ENCODE measurements at places on chromosomes 6 and 20.

DNA sequence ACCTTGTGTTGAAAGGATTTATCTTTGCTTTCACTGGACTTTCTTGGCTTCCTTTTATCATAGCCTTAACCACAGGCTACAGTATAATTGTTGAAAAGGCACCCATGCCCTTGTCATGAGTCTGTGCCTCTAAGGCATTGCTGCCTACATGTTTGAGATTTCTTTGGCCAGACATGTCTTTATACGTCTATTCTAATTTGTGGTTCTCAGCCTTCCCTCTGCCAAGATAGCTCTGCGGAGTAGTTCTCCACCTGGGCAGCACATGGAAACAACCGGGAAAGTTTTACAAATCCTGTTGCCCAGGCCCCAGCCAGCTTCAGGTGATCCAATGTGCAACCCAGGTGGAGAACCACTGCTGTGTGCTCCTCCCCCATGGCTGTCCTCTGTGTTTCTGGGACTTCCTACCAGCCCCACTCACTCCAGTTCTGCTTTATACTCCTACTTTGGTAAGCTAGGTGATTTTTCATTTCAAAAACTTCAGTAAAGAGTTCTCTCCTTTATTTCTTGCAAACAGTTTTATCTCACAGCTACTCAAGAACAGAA, 159.6 kb upstream of the MYLIP start:
- DNase-seq = no peak

GRCh38 chr6:119147101-119148053, 68.9 kb upstream of the FAM184A start:
- DNase-seq = no peak

- no peak for DNase-seq
These were observed 129.5 kb downstream of the LRRC1 start for GRCh38 chr6:53924277-53924676.

GRCh38 chr6:31402324-31403282, 792 bp upstream of the MICA start:
- no peak for DNase-seq

DNA sequence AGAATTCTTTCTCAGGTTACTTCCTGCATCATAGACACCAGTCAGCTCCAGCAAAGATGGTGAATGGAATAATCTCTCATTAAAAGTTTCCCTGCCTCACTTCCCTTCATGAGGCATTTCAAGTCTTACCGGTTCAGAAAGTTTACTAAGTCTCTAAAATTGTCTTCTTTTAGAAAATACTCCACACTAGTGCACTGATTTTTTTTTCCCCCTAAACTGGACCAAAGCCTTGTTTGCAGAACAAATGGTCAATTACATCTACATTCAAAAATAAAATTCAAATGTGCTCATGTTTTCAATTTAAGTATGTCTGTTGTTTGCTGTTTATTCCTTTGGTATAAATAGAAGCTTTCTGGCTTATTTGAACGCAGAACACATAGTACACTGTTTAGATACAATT, 111.2 kb downstream of the GMPR start:
- DNase-seq = no peak

- no peak for DNase-seq
These were observed 100.1 kb downstream of the GRM4 start for GRCh38 chr6:34045771-34046170.

DNA sequence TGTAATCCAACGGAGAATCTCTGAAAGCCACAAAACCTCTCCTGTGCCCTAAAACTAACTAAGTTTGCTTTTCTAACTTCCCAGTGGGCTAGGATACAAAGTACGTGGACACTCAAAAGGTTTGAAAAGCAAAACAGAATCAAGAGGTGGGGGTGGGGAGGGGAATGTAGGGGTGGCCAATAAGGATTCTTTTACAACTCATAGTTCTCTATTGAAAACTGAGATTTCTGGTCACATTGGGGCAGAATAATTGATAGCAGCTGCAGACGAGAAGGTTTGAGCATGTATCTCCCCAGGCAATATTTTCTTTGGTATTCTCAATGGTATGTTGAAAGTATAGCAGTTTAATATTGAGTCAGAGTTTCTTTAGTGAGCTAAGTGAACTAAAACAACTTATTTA, 376.7 kb upstream of the CITED2 start:
- DNase-seq = no peak

GRCh38 chr20:8932192-8933165, 136.4 kb upstream of the PLCB4 start:
- no peak for DNase-seq

- DNase-seq = peak; percentile 37
These were observed 31.1 kb upstream of the STX16 start for GRCh38 chr20:58619864-58620431.

DNA sequence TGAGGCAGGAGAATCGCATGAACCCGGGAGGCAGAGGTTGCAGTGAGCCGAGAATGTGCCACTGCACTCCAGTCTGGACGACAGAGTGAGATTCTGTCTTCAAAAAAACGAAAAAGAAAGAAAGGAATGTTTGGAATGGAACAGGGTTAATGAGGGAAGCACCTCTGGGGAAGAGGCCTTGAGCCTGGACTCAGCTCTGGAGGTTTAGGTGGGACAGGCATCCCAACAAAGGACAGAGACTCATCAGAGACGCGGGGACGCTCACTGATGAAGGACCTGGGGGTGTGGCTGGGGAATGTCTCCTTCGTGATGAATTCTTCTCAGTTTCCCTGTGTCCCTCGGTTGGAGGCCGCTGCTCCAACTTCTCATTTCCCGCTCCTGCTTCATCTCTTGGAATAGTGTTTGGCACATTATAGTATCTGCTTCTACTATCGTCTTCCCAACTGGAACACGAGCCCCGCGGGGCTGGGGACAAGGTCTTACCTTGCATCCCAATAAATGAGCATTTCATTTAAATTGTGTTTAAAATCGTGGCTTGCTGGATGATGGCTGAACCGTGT, 27.6 kb downstream of the KIF25 start:
- no peak for DNase-seq
